ENCODE measurements at places on chromosomes 11 and 22.

DNA sequence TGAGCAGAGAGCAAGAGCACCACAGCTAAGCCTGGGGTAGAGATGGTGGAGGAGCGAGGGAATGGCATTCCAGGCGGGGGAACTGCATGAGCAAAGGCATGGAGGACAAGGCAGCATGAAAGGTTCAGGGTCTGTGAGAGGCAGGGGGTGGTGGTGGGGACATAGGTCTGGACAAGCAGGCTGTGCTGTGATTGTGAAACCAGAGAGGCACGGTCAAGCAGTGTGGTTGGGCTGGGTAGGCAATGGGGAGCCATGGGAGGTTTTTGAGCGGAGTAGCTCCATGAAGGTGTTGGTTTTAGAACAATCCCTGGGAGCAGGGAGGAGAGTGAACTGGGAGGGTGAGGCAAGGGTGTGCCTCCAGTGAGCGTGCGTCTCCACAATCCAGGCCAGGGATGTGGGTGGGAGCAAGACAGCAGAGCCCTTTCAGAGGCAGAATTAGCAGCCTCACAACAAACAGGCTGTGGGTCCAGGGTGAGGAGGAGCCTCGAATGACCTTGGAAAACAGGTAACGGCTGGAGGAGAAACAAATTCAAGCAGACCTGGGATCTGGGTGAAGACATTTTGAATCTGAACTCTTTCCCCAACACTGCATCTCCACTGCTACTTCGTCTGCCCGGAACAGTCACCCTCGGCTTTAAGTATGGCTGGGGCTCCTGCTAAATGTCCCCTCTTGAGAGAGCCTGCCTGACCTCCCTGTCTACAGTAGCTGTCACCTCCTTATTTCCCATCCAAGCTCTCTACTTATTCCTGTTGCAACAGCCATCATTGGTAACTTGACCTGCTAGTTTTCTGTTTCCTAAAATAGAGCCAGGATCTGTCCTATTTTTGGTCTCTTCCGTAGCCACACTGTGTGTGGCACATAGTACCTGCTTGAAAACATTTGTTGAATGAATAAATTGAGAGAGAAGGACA lies 27.0 kb upstream of the TSPAN18 start:
- DNase-seq = no peak

DNA sequence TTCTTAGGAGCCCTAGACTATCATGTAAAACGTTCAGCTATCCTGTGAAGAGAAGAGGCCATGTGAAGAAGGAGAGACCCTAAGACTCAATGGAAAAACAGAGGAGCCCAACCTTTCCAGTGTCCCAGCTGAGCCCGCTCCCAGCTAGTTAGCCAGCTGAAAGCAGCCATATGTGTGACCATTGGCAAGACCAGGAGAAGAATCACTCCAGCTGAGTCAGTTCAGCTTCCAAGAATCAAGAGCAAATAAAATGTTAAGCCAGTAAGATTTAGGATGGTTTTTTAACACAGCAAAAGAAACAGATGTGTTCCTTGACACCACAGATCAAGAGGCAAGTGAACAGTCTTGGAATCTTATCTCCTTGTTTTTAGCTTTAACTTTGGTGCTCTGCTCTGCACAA lies 108.0 kb downstream of the CCDC81 start:
- DNase-seq = no peak

- no peak for DNase-seq
Measured at GRCh38 chr22:35368386-35368785, 12.5 kb upstream of the HMOX1 start.

- no peak for DNase-seq
Measured at GRCh38 chr11:105298174-105298573, 158.6 kb upstream of the CARD18 start.

DNA sequence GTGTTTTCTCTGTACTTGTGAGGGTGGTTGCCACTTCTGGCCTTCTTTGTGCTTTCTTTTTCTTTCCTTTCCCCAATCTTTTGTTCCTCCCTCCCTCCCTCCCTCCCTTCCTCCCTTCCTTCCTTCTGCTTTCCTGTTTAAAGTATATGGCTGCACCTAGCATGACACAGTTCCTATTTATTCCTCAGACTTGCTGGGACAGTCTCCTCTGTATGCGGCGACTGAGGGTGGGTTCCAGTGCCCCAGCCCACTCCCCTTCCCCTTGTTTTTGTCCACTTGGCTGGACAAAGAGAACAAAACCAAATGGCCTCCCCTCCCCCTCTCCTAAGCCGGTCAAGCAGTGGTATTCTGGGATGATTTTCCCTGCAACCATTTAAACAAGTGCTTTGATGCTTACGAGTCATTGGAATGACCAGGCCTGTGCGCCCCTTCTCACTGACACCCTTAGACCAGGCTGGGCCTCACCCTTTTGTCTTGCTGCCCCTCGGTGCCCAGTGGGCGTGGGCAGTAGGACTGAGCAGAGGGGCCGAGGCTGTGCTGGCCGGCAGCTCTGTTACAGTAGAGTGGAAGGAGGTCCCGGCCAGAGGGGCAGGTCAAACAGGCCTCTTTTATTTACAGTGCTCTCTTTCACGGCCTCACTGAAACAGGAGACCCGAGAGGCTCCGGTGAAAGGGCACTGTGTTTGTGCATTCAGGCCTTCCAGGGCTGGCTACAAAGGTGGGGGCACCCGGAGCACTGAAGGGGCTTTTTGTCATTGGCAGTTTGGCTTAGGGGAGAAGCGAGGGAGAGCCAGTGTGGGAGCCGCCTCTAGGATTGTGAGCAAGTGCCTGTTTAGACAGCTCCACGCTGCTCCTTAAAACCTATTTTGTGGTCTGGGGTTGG lies 32.2 kb downstream of the ZBTB16 start:
- DNase-seq = no peak

DNA sequence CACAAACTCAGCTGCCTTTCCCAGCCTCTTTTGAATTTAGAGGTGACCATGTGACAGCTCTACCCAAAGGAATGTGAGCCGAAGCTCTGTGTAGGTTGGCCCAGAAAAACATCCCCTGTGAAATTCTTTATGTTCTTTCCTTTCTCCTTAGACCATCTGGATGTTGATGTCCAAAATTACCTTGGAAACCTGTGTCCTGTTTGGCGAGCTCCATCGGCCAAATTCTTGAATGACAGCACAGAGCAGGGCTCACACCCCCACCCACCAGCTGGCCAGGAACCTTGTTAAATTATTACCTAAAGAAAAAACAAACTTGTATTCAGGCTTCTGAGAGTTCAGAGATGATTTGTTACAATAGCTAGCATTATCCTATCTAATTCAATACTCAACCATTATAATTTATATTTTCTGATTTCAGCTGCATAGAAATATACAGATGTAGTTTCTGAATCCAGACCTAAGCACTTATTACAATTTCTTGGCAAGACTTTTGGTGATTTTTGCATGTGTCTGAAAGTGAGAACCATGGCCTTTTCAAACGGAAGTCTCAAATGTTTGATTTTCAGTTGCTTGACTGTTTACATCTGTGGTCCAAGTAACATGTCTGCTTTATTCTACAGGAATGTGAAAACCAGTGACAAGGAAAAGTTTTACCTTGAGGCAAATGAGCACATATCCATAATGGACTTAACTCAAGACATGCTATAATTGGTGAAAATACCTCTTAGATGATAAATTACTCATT lies 554.2 kb downstream of the NTM start:
- DNase-seq = no peak

DNA sequence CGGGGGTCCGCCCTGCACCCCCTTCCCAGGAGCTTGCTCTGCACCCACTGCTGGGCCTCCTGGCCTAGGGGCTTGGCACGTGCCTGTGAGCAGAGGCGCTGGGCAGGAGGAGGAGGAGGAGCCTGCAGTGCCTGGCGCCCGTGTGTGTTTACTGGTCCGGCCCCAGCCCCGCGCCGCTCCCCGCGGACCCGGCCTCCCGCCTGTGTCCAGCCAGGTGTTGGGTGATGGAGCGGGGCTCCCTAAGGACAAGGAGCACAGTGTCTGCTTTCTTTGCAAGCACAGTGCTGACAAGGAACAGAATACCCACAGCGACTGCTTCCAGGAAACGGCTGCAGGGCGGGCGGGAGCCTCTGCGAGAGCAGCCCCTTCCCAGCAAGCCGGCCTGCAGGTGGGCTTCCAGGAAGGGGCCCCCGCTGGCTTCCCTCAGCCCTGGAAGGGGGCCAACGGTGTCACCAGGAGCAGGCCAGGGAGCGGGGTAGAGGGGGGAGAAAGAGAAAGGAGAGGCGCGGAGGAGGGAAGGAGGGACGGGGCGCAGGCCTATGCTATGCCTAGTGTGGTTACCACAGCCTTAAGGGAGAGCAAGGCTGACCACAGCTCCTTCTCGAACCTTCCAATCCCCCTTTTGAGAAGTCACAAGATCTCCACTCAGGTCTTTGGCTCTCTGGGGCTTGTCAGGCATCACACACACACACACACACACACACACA lies 6.6 kb downstream of the H19 start:
- DNase-seq = no peak

DNA sequence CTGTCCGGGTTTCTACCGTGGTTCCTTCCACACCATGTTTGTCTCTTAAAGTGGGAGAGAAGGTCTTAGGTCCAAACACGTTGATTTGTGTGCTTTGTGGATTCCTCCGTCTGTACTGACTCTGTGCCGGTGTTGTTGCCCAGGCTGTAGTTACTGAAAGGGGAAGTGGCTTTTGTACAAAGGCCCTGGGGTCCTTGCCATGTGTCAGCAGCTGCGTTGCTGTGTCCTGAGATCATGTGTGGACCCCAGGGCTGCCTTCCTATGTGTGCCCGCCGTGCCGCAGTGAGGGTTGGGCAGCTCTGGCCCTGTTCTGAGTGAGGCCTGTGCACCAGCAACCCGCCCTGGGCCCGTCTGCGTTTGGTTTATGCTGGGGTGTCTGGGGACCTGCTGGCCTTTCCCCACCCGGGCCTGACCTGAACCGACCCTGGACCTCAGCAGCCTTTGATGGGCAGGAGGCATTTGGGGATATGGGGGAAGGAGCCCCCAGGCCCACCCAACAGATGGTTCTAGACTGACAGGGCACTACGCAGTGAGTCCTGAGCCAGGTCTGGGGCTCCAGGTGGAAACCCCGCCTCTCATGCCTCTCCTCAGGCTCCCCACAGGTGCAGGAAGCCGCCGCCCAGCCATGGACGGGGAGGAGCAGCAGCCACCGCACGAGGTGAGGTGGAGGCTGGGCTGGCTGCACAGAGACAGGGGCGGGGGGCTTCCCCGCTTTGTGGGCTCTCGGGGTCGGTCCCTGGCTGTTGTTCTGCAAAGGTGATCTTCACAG lies 6.9 kb downstream of the TRABD start:
- no peak for DNase-seq

GRCh38 chr11:74480688-74481417 lies 12.7 kb downstream of the LIPT2 start:
- DNase-seq = no peak

DNA sequence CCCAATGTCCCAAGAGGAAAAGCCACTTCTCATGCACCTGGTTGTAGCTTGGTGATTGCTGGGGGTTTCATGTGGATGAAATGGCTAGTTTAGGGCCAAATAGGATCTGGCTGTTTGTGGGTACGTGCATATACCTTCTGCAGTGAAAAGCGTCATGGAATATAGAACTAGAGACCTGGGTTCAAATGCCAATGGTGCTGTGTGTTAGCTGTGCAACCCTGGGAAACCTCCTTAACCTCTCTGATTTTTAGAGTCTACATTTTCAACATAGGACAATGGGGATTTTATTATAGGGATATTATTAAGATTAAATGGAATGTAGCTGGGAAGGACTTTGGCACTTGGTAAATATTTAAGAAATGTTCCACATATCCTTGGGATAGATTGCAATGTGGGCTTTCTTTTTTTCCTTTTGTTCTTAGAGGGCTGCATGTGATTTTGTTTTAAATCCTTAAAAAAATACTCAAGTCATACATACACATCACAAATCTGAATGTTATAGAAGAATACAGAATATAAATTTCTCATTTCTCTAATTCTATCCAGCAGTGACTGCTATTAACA lies 112.6 kb upstream of the E2F8 start:
- no peak for DNase-seq

DNA sequence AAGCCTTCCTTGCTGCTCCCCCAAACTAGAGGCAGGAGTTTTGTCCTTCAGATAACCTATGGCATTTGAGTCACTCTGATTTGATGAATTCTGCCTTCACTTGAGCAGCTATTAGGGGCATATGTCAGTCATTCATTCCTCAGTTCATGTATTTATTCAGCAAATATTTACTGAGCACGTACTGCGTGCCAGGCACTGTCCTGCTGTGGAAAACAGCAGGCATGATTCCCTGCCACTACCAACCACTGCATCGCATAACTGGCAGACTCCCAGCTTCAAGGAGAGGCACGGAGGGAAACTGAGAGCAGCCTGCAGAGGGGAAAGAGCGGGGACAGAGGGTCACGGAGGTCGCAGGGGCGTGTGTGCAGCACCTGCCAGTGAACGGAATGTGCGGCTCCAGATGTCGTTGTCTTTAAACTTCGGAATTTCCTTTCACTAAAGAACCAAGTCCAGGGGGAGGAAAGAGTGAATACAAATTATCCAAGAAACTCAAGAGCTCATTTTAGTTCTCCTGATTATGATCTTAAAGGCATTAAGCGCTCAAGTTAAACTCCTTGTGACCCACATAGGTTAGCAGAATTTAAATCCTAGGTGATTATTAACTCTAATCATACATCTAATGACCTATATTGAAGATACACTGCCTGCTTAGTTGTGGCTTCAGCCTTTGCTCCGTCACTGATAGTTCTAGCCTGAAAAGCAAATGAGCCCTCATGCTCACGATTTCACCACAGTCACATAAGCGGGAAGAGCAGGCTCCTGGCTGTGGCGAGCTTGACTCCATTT lies 12.6 kb downstream of the PPARA start:
- no peak for DNase-seq

GRCh38 chr11:8689726-8690255 lies 7.2 kb downstream of the RPL27A start:
- no peak for DNase-seq

GRCh38 chr22:32378707-32379272 lies 21.1 kb downstream of the RFPL3 start:
- DNase-seq = no peak

GRCh38 chr11:72828081-72828567 lies 13.9 kb downstream of the ATG16L2 start:
- DNase-seq = no peak

GRCh38 chr22:38148245-38148644 lies 33.4 kb downstream of the PLA2G6 start:
- no peak for DNase-seq

- DNase-seq = no peak
Measured at GRCh38 chr11:60955571-60955970, 3.6 kb upstream of the SLC15A3 start.

DNA sequence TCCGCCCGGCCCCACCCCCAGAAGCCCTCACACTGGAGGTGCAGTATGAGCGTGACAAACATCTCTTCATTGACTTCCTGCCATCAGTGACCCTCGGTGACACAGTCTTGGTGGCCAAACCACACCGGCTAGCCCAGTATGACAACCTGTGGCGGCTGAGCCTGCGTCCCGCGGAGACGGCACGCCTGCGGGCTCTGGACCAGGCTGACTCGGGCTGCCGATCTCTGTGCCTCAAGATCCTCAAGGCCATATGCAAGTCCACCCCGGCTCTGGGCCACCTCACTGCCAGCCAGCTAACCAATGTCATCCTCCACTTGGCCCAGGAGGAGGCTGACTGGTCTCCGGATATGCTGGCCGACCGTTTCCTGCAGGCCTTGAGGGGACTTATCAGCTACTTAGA lies 6.6 kb upstream of the ATF4 start:
- DNase-seq = no peak
